Activated CD4-positive, alpha-beta T cell treated with anti-CD3 and anti-CD28 coated beads, Interleukin-2, amount 10 ng/mL, durations not matched to agents 24 days and 14 days (primary cell): ENCODE measurements at places on chromosomes 2 and 18. TPM values are rescaled to one million over a fixed set of nuclear protein-coding genes. Genes with fewer than 3 reads are reported as not detected.

GRCh38 chr2:189091253-189091652 lies 88.3 kb downstream of the COL5A2 start:
- DNase-seq: no peak

DNA sequence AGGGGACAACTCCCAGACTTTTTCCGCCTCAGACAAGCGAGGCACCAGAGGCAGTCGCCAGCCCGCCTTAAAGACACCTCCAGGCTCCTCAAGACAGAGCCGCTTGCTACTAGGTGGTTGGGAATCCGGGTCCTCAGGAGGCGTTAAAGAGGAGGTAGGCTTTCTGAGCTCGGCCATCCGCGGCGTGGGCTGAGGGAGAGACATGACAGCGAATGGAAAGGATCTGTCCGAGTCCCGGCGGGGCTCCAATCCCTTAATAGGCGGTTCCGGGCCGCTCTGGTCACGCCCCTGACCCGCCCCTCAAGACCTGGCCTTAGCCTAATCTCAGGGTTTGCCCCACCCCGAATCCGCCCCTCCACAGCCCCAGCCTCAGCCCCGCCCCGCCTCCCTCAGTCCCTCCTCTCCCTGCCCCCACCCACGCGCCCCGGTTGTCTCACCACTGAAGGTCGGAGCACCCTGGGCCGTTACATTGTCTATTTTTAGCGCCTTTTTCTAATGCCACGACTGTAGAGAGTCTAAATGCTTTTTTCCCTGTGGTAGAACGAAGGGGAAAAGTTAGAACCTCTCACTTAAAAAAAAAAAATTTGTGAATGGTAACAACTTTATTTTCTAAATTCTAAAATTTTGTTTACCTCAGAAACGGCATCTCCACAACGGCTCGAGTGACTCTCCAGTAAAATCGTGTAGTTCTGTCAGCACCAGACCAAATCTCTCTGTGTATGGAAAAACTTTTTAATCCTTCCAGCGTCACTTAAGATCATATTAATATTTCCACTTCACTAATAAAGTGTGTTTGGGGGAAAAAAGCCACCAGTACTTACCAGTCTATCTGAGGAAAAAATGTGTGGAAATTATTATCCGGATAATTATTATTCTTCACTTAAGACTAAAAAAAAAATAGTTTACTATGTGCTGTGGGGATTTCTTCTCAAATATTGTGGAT lies at the start of gene RAD51AP2:
Gene RAD51AP2 (minus strand): TSS at position 229 of the 943 bp plus-strand sequence. CDS start 25 bp downstream, at position 204.
- DNase-seq: peak; percentile 71

DNA sequence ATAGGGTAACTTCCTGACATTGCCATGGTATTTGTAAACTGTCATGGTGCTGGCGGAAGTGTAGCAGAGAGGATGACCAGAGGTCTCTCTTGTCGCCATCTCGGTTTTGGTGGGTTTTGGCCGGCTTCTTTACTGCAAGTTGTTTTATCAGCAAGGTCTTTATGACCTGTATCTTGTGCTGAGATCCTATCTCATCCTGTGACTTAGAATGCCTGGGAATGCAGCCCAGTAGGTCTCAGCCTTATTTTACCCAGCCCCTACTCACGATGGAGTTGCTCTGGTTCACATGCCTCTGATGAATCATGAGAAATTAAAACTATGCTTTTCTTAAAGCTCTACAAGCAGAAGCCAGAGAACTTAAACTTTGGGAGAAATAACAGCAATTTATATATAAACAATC lies 12.7 kb upstream of the NFU1 start:
- DNase-seq: no peak

- no peak for DNase-seq
Observed at GRCh38 chr2:197931661-197932312, 127.4 kb downstream of the PLCL1 start.

REG3G gene
- total RNA-seq: not detected in 2 replicates
